ENCODE measurements at places on chromosomes 16 and 17. TPM values are rescaled to one million over a fixed set of nuclear protein-coding genes. Genes with fewer than 3 reads are reported as not detected.

- H3K27ac ChIP-seq = no peak overlapping the region
- H3K4me1 ChIP-seq = no peaks in the 10 kb centered on the region
- H3K27me3 ChIP-seq = no peaks in the 10 kb centered on the region
- H3K4me3 ChIP-seq = no peak overlapping the region
- no peak for DNase-seq
Observed at GRCh38 chr16:80703131-80704071, 101.0 kb downstream of the CDYL2 start.

GRCh38 chr17:61503961-61504360 lies 51.7 kb downstream of the TBX4 start:
- DNase-seq = no peak
- H3K27me3 ChIP-seq = no peaks in the 10 kb centered on the region
- no peak overlapping the region for H3K27ac ChIP-seq
- no peaks in the 10 kb centered on the region for H3K4me1 ChIP-seq

GRCh38 chr17:17119533-17119932 lies 77.3 kb downstream of the MPRIP start:
- peaks cover 7% of the 10 kb centered on the region for H3K4me1 ChIP-seq
- peak overlapping the region; percentile 54 for H3K27ac ChIP-seq
- H3K4me3 ChIP-seq = no peak overlapping the region
- no peaks in the 10 kb centered on the region for H3K36me3 ChIP-seq
- no peak for DNase-seq

DNA sequence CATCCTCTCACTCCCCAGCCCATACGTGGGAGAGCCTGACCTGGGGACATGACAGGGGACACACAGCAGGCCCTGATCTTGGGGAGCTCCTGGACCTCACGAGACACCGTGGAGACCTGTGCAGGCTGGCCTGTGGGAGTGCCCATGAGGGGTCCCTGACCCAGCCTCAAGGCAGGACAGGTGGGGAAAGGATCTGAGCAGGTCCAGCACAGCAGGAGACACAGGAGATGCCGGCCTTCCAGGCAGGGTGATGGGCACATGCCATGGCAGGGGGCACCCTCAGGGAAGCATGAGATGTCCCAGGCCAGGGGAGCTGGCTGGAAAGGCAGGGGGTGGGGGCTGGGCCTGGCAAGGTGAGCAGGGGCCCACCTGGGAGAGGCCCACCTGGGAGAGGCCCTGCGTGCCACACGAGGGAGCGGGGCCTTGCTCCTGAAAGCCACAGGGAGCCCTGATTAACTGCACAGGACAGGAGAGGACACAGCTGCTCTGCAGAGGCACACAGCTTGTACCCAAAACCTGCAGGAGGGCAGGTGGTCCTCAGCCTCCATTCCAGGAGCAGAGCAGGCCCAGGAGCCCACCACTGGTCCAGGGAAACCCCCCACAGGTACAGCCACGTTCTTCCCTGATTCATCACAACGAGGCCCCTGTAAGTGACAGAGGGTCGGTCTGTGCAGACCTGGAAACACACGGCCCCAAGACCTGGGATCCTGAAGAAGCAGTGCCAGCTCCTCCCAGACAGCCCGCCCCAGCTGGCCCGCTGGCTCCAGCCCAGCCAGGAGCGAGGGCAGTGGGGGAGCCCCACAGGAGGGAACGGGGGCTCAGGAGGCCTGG lies 26.6 kb upstream of the KRT17 start:
- peaks cover 6% of the 10 kb centered on the region for H3K4me1 ChIP-seq
- H3K27me3 ChIP-seq = no peaks in the 10 kb centered on the region

DNA sequence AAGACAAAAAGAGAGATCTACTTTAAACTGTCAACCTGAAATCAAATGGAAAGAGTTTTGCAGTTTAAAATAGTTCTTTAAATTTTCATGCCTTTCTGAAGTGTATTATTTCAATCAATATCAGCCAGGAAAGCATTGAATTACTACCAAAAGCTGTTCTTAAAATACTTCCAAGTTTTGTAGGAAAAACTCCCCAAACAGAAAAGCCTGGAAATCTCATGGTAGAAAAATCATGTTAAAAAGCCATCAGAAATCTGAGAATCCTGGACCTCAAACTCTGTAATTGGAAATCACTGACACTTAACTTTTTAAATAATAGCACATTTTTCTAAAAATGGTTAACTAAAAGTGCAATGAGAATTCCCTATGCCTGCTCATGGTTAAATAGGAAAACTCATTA lies 63.3 kb upstream of the CNTNAP4 start:
- H3K27ac ChIP-seq = no peak overlapping the region
- H3K4me1 ChIP-seq = no peaks in the 10 kb centered on the region
- no peak overlapping the region for H3K4me3 ChIP-seq
- no peaks in the 10 kb centered on the region for H3K36me3 ChIP-seq
- H3K27me3 ChIP-seq = no peaks in the 10 kb centered on the region

HOXB5 gene
- total RNA-seq = 6.4 TPM
